Brain pericyte (primary cell): ENCODE measurements at places on chromosomes 11 and 22.

DNA sequence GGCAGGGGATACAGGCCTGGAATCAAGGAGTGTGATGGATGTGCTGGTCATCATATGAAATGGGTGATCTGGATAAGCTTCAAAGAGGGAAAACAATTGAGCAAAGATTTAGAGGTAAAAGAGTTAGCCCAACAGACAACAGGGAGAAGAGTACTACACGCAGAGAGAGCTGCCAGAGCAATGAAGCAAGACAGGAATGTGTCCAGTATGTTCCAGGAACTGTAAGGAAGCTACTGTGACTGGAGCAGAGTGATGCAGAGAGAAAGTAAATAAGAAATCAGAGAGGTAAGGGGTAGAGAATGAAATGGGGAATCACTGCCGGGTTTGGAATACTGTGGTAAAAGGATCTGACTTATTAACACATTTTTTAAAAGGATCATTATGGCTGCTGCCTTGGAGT, 255.1 kb downstream of the DCDC1 start:
- DNase-seq: no peak

DNA sequence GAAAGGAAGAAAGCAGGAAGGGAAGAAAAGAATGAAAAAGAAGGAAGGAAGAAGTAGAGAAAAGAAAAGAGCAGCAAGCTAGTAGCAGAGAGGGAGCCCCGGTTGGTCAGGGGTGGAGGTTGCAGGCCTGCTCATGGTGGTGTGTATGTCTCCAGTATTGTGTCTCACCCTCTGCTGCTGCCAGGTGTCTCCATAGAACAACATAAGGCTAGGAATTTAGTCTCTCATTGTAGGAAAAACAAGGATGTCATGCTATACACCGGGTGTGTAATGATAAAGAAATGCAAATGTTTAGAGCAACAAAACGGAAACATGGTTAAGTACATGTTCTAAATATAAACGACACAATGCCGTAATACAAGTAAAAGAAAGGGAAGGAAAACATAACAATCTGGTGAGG, 342.5 kb downstream of the NTM start:
- DNase-seq: no peak

DNA sequence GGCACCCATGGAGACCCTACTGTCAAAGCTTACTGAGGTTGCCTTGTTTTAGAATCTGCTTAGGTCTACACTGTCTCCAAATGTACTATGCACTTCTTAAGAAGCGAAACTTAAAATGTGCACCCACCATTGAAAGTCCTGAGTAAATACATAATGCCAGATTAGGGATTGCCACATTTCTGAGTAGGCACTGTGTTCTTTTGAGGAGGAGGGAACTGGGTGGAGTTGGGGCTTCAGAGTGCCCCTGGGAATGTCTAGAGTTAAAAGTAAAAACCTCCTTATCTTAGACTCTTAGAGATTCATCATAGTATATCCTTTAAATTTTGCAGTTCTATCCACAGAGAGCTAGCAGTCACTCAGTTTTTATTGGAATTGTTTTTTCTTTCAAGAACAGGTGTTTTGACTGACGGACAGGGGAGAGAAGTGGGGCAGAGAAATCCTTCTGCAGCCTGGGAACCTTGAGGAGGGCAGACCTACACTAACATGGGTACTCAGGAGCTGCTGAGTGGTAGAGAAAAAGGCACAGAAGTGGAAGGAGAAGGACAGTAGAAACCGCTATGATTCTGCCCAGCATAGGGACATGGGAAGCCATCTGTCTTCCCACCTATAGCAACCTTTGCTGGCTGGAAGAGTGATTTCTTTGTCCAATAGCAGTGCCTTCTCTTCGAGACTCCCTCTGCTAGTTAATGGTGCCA, 33.4 kb upstream of the MICAL2 start:
- no peak for DNase-seq

DNA sequence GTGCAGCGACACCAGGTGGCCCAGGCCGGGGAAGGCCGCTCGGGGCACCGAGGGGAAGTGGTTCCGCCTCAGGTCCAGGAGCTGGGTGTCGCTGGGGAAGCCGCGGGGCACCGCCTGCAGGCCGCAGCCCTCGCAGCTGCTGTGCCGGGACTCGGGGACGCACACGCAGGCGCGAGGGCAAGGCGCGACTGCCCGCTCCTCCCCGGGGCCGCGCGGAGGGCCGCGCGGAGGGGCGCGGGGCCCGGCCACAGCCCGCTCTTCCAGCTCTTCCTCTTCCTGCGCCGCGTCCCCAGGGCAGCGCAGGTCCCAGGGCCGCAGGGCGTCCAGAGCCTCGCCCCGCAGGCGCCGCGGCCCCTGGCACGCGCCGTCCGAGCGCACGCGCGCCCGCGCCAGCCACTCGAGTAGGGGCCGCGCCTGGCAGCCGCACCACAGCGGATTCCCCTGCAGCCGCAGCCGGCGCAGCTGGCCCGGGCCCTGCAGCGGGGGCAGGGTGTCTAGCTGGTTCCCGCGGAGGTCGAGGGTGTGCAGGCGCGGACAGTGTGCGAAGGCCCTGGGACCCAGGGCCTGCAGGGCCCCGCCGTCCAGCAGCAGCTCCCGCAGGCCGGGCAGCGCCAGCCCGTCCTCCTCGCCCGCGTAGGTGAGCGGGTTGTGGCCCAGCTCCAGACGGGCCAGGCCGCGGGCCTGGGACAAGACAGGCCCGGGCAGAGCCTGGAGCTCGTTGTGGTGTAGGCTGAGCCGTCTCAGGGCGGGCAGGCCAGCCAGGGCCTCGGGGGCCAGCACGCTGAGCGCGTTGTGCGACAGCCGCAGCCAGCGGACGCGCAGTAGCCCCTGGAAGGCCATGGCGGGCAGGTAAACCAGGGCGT, 2.8 kb downstream of the CHADL start:
- no peak for DNase-seq

DNA sequence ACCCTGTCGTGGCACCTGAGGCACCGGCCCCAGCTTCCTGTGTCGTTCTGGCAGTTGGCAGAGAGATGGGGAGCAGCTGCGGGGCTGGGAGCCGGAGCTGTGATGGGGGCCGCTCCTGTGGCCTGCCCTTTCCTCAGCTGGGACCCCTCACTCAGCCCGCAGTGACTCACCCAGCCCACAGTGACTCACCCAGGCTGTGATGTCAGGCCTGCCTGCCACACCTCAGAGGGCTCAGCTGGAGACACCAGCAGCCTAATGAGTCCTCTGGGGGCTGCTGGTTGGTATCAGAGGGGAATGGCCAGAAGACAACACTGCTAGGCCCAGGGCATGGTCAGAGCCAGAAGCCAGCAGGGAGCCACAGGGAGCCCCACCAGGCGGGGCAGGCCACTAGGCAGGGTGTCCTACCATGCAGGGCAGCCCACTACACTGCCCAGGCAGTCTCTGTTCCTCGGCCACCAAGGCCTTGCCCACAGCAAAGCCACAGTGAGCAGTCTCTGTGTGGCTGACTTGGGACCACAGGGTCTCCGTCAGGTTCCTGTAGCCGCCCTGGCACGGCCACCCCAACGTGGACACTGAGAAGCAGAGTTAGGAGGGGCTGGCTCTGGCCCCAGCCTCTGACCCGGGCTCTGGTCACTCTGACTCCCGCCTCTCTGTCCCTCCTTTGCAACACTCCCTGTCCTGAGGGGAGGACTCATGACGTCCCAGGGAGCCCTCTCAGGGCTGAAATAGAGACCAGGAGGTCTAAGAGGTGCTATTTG, 4.2 kb upstream of the FXYD2 start:
- no peak for DNase-seq

DNA sequence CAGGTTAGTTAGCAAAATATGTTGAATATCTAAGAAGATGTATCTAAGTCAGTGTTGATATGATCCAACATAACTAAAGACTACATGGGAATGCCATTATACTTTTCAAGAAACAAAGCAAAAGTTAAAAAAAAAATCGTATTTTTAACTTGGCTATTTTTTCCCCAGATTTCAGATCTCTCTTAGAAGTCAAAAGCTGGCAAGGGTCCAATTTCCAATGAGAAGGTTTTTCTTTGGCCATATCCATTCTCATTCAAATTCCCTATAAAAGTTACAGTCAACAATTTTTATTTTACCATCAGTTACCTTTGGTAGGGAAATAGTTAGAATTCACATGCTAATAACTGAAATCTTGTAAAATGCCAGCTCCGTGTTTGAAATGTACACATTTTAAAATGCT, 70.5 kb upstream of the FAT3 start:
- no peak for DNase-seq

- DNase-seq: no peak
These were observed 331.9 kb downstream of the CNTN5 start for GRCh38 chr11:99352642-99353041.

DNA sequence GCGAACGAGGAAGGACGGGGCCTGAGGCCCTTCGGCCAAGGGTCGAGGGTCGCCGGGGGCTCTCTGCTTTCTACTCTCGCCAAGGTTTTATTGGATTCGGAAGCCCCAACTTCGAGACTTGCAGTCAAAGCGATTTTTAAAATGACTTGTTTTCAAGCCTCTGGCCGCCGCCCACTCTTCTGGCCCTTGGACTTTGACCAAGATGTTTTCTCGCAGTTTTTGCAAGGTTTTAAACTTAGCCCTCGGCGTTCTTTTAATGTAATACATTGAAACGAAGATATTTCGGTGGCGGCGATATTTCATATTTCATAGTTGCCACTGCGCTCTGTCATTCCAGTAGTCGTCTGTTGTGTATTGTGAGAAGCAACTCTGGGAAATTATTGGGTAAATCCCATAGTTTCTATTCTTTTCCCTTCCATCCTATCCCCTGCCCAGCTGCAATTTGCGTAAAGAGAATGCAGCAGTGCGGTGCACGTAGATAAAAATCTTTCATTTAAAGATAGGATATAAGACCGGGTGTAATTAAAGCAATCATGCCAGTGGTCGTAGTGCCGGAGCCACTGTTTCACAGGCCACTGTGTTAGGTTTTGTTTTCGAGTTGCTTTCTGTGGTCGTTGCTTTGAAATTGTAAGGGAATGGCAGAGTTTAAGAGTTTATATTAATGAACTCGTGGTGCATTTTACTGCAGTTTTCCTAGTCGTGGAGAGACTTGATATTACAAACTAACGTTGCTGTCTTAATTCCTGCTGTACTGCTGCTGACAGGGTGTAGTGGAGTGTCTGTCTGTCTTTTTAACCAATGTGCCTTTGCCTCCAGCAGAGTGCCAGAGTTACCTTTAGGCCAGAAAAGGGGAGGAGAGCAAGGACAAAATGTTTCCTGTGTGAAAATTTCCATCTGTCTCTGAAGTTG, 702 bp downstream of the BIRC2 start:
- no peak for DNase-seq

DNA sequence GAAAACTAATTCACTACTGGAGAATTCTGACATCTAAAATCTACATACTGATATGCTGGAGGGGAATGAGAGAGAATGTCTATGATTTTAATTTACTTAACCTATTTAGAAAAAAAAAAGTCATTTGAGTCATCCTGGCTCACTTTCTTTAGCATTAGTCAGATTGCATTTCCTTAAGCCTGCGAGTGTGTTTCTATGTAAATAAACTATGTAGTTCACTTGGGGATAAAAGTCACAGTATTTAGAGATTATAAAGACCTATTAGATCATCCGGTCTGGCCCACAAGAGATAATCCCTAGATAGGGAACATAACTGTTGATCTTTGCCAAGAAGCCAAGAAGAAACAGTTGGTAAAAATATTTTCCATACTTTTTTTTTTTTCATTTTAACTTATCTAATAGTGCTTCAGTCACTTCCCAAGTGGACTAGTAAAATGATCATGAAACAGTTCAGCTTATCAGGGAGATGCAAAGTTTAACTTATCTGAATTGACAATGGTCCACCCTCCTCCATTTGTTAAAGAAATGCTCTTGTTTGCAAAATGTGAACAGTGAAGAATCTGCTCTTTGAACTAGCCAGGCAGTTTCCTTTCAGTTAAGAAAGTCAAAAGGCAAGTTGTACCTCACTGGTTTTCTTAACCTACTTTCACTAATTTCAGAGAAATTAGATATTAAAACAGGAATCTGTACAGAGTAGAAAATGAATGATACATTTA, 21.2 kb upstream of the BLID start:
- no peak for DNase-seq
